GM12891 (cell line): ENCODE measurements at places on chromosomes 16 and 17.

DNA sequence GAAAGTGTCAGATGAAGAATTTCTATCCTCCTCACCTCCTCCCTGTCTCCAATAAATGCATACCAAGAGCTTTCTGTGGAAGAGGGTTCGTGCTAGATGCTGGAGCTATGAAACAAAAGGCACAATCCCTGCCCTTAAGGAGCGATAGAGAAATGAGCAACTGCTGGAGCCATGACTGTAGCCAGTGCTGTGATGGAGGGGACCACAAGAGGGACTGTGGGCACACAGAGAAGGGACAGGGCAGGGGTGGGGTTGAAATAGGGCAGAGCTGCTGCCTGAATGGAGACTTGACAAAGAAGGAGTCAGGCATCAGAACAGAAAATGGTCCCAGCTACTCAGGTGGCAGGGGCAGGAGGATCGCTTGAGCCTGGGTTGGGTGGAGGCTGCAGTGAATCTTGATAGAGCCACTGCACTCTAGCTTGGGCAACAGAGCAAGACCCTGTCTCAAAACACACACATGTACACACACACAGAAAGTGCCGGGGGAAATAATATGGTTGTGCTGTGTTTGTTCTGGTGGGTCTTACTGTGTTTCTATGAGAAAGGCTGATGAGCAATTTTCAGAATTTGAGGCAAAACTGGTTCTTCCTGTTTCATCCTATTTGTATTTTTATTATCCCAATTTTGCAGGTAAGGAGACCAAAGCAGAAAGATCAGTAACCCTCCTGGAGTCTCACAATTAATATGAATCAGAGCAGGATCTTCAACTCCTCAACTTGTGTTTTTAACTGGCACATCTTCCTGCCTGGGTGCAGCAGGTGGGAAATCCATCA is 16.5 kb downstream of the TMEM98 start:
- no peak for DNase-seq

GRCh38 chr16:78478267-78478861 is 378.9 kb downstream of the WWOX start:
- DNase-seq = no peak

- peak; percentile 80 for DNase-seq
These were observed 259.7 kb downstream of the SEC14L1 start for GRCh38 chr17:77400445-77400870.

GRCh38 chr17:45248132-45248957 is 13.5 kb downstream of the SPATA32 start:
- DNase-seq = peak; percentile 93

DNA sequence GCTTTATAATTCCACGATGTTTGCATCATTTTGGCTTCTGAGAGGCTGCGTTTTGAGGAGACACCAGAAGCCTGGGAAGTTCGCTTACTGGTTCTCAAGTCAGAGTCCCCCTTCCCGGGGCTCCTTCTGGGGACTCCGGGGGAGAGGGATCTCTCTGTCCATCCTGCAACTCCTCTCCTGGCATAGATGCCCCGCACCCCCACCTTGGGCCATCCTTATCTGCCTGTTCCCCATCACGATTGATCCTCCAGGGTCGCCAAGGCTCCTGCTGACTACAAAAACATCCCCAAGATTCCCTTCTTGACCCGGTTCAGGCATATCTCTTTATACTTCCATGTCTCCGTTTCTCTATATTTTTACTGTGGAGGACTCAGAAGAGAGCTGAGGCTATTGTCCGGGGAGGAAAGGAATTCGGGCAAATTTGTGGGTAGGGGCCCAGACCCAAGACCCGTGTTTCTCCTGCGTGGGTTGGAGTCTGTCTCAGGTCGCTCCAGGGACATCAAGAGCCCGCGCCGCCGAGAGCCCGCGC is 18.4 kb upstream of the HOXB13 start:
- no peak for DNase-seq

DNA sequence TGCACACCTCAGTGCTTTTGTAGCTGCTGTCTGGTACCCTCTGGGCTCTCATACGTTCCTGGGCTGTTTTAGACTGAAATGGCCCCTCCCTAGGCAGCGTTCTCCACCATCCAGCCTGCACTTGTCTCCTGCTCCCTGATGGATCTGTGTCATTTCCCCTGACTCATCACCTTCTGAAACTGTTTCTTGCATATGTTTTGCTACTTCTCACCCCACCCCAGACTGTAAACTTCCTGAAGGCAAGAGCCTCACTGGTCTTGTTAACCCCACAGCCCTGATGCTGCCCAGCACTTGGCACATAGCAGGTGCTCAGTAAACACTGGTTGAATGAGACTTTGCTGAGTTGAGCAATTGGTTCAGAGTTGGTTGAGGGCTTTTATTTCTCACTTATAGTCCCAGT is 78.7 kb downstream of the CRISPLD2 start:
- no peak for DNase-seq

DNA sequence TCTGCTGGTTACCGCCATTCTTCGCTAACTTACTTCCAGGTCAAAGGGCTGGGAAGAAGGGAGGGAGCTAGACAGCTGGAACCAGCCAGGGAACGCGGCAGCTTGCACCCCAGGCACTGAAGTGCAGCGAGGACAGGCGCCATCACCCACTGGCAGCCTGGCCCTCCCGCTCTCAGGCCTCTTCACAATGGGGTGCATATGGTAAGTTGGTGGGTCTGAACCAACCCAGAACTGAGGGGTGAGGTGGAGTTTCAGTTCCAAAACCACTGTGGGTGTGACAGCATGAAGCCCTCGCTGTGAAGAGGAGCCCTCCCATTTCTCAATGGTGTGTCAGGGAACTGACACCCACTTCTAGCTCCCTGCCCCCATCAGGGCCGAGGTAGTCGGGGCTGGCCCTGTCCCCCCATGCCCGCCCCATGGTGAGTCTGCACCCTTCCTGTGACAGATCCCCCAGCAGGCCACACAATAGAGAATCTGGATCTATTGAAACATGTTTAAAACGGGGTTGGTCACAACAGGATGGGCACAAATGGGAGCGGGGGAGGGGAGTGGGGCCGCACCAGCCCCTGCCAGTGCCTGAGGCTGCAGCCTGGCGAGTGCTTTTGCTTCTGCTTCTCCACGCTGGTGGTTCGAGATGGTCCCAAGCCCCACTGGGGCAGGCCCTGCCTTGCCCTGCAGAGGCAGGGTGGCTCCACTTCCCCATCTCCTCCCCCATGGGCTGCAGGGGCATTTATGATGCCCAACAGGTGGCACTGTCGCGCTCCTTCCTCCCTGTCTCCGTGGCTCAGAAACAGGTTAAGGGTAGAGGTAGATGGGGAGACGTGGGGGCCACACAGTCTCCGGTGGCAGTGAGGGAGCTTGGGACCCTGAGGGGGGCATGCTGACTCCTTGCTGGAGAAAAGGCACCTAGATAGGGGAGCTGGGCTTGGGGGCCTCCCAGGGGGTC is 2.3 kb downstream of the LIMD2 start:
- DNase-seq = no peak

DNA sequence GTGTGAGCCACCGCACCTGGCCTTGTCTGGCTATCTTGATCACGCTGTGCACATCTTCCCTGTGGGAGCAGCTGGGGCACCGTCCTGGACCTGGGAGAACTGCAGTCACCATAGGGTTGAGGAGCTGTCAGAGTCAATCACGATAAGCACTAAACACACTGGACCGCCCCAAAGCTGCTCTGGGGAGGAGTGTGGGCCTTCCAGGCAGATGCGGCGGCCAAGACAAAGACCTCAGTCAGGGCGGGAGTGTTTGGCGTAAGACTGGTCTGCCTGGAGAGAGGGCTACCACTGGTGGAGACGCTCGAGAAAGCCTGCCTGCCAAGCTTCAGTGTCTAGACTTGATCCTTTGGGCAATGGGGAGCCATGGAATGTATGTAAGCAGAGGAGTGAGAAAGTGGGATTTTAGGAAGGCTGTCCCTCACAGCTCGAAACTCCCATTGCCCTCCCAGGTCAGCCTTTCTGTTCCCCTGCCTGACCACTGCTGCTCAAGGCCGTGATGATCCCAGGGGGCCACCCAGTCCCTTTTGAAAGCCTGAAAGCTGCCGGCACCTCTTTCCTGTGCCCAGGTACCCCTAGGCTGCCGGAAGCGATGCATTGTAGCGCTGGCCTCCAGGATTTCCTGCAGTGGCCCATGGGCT is 29.3 kb upstream of the CIBAR2 start:
- no peak for DNase-seq

- no peak for DNase-seq
These were observed 8.7 kb downstream of the SNX29 start for GRCh38 chr16:11985250-11985649.
